Forelimb muscle (tissue), 1 donor: ENCODE measurements at places on chromosomes 12 and 14.

- no peak for DNase-seq
Measured at GRCh38 chr12:105613887-105614286, 283.4 kb downstream of the C12orf75 start.

DNA sequence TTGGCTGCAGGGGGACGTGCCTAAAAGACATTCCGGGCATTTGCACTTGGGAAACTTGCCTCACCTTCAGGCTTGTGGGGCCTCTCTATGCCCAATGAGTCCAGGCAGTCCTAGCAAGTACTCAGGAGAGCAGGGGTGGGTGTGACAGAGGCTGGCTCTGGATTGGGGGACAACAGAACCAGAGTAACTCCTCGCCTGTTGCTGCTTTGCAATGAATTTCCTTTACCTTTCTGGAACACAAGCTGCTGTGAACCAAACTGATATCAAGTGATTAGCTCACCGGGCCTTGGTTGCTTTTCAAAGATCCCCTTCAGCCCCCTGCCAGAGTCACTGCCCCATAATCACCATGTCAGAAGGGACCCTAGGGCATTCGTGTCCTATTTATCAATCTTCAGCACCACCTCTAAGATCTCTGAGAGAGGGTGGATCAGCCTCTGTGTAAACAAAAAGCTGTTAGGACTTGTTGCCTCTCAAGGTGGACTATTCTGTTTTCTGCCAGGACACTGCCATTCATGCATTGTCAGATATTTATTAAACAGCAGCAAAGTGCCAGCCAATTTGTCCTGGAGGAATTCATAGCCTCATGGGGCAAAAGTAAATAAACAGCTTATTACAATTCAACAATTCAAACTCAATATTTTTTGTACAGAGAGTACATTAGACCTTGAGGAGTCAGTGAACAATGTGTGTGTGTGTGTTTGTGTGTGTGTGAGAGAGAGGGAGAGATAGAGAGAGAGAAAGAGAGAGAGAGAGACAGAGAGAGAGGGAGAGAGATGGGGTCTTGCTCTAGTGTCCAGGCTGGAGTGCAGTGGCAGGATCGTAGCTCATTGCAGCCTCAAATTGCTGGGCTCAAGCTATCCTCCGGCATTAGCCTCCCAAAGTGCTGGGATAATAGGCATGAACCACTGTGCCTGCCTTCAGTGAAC, 11.3 kb downstream of the NFATC4 start:
- DNase-seq: no peak

DNA sequence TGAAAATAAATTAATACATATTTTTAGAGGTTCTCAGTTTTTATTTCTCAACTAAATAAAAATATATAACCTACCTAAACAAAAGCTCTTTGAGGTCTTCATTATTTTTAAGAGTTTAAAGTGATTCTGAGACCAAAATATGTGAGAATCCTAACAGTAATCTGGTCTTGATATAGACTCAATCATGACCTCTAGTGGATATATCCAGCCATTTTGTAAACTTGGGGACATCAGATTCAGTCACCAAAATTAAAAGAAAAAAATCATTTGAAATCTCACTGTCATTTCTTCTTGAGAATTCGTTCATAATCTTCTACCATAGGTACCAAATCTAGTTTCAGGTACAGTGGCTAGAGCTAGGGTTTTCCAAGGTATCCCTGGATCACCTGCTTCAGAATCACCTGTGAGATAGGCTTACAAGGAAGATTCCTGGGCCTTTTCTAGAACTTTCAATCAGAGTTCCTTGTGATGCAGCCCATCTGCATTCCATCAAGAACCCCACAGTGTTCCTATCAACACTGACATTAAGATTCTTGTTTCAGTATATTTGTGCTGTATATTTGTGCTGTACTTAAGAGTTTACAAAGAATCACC, 214.9 kb downstream of the ADAMTS20 start:
- DNase-seq: no peak

DNA sequence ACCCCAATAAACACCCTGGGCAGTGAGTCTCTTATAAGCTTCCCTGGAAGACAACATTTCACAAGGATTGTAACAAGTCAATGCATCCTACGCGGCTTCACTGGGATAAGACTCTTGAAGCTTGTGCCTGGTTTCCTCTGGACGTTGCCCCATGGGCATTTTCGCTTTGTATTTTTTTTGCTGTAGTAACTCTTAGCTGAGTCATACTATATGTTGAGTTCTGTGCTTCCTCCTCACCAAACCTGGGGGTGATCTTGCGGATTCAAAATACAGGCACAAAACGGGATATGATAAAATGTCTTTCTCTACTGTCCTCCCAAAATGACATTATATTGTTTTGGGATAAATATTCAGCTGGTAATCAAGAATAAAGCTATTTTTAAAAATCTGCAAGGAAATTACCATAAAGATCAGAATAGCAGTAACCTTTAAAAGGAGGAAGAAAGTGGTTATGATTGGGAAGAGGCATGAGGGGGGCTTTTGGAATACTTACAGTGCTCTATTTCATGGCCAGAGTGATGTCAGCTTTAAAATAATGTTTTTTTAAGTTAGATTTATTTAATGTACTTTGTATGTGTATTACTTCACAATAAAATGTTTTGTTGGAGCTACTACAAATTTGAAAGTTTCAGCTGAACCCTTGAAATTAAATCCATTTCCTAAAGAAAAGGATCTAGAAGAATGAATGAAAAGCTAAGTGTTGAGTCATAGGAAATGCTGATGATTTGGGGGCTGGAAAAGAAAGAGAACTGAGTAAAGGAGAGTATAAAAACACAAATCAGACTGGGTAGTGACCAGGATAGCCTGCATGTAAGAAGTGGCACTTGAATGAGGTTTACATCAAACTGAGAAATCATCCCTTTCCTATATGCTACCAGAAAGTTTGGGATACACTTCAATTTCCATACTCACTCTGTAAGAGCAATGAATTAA, 14.7 kb downstream of the BTBD7 start:
- no peak for DNase-seq
